GM13977 (cell line): ENCODE measurements at places on chromosomes 12 and 14.
A peak's percentile ranks its signal among the peaks of the same experiment; 100 is the strongest.

DNA sequence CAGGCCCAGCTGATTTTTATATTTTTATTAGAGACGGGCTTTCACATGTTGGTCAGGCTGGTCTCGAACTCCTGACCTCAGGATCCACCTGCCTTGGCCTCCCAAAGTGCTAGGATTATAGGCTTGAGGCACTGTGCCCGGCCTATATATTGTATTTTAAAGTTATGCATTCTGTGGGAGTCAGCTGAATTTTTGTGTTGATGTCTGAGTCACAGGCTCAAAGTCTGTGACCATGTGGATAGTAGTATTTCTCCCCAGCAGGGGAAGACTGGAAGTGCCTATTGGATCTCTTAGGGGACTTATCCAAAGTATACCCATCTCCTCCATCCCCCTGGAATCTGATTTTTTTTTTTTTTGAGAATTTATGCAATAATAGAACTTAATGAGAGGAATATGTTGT is 43.8 kb upstream of the ATF1 start:
- no peak for DNase-seq

DNA sequence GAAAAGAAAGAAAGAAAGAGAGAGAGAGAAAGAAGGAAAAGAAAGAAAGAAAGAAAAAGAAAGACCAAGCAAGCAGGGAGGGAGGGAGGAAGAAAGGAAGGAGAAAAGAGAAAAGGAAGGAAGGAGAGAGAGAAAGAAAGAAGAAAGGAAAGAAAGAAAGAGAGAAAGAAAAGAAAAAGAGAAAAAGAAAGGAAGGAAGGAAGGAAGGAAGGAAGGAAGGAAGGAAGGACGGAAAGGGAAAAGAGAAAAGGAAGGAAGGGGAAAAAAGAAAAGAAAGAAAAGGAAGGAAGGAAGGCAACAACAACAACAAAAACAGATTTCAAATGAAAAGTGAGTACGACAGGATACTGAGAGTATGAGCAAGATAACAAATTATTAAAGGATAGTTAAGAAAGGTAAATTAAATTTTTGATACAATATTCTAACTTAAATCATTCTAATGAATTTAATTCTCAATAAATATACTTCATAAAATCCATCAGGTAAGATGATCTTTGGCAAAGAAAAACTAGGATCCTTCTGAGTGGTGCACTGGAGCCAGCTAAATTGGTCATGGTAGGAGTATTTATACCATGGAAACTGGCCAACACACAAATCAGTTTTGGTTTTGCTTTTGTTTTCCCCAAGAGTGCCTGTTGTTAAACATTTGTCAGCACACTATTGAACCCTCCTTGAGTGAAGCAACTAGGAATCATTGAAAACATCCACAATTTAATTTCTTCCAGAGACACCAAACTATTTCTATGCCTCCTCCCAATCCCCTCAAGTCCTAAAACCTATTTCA is 56.1 kb upstream of the DYRK2 start:
- peak; percentile 9 for DNase-seq

- peak; percentile 42 for DNase-seq
These were observed 376.3 kb upstream of the RGS6 start for GRCh38 chr14:71555654-71556559.

DNA sequence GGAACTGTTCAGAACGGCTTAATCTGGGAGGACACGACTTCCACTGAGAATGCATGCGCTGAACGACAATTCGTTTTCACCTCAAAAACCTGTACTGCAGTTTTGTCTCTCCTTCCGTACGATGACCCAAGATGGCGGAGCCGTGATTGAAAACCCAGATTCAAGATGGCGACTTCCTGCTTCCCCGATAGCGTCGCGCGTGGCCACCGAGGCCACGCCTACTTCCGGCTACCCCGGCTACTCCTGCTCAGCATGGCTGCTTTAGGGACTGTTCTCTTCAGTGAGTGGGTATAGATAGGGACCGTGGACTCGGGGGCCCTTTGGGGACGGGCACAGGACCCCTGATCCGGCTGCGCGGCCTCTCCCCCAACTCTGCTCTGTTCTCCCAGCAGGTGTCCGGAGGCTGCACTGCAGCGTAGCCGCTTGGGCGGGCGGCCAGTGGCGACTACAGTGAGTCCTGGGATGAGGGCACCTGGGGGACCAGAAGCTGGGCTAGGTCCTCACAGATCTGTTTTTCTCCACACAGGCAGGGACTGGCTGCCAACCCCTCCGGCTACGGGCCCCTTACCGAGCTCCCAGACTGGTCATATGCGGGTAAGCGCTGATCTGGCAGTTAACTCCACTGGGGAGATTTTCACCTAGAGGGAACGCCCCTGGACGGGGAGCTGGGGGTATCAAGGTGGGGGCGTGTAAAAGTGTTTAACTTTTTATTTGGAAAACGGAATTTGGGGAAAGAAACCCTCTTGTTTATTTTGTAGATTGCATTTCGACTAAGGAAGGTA is at the start of gene MRPL52:
TSS of gene MRPL52 (plus strand) at position 227 of the 782 bp plus-strand sequence. CDS start at position 253, 26 bp downstream.
- peak; percentile 91 for DNase-seq

GRCh38 chr12:5295996-5296395 is 135.9 kb upstream of the NTF3 start:
- DNase-seq: no peak

DNA sequence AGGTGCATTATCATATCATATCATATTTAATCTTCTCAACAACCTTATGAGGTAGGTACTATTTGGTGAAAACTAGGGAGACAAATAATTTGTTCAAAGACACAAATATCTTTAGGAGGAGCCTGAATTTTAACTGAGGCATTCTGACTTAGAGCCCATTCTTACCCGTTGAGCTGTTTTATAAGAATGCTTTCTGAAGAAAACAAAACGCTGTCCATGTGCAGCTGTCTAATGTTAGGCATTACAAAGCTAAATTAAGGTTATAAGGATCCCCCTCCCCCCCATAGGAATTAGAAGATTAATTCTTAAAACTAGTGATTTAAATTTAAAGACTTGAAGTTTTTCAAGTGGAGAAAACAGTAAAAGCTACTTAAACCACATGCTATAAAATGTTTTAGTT is 6.4 kb downstream of the KTN1 start:
- no peak for DNase-seq

GRCh38 chr14:64965356-64966000 is 6.7 kb downstream of the RAB15 start:
- no peak for DNase-seq

DNA sequence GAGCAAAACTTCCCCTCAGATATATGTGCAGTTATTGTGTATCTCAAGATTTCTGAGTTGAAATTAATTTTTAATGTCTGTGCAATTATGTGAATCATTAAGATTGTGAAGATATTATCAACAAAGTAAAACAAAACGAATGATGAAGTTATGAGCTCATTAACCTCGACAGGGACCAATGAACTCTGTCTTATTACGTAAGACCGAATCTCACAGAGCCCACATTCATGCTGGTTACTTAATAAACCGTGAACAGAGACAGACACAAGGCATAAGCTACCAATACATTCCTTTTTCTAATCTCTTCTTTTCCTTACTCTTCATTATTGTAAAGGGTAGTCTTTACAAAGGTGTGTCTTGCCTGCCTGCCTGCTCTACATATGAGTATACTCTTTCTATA is 568.7 kb downstream of the RPS29 start:
- no peak for DNase-seq

DNA sequence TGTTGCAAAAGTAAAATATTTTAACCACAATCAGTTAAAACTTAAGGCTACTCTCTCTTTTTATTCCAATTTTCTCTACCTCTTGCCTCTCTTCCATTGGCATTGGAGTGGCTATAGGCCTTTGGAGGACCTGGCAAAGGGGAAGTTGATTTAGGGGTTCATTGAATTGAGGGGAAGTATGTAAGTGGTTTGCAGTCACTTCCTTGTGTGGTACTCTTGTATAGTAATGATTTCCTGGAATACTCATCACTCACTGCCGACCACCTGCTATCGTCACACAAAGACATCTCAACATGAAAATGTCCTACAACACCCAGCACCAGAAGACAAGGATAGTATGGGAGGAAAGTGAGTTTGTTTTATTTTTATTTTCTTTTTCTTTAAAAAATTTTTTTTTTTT is 45.7 kb upstream of the CPM start:
- no peak for DNase-seq
